ENCODE measurements at places on chromosomes 16 and 17.

DNA sequence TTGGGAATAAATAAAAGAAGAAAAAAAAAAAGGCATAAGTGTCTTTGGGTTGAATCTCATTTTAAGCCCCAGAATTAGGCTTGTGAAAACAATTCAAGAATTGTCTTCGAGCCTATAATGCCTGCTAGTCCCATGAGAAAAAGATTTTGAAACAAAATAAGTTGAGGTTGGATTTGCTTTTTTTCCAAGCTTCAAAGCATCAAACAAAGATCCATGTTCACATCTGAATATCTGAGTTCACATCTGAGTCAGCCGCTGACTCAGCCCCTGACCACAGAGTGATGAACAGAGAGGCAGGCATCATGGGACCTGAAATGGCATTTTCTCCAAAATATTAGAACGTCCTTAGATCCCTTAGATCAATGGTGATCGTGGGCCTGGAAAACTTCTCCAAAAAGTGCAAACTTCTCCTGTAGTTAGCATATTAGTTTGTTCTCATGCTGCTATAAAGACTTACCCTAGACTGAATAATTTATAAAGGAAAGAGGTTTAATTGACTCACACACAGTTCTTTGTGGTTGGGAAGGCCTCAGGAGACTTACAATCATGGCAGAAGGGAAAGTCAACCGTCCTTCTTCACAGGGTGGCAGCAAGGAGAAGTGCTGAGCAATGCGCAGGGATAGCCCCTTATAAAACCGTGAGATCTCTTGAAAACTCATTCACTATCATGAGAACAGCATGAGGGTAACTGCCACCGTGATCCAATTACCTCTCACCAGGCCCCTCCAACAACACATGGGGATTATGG is 294.6 kb upstream of the HSBP1 start:
- peak; percentile 2 for DNase-seq

DNA sequence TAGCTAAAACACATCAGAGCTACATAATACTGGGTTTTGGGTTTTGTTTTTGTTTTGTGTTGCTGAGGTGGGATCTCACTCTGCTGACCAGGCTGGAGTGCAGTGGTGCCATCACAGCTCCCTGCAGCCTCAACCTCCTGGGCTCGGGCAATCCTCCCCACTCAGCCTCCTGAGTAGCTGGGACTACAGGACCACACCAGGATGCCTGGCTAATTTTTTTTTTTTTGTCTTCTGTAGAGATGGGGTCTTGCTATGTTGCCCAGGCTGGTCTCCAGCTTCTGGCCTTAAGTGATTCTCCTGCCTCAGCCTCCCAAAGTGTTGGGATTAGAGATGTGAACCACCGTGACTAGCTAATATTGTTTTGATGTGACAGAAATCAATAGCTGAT is 6.2 kb downstream of the MEAK7 start:
- no peak for DNase-seq

GRCh38 chr17:8606401-8606800 is 24.1 kb downstream of the MYH10 start:
- no peak for DNase-seq

GRCh38 chr17:74478420-74479100 is 12.1 kb downstream of the CD300A start:
- DNase-seq = peak; percentile 67

- DNase-seq = no peak
Measured at GRCh38 chr16:21566891-21567414, 32.4 kb upstream of the METTL9 start.

GRCh38 chr17:41544491-41544892 is 16.4 kb upstream of the KRT19 start:
- no peak for DNase-seq

- DNase-seq = no peak
Measured at GRCh38 chr17:49050611-49051010, 53.4 kb downstream of the IGF2BP1 start.

GRCh38 chr17:81295676-81296381 is 722 bp upstream of the SLC38A10 start:
- peak; percentile 72 for DNase-seq

- DNase-seq = peak; percentile 45
Measured at GRCh38 chr16:48542020-48542473, 67.9 kb downstream of the N4BP1 start.

- DNase-seq = no peak
Measured at GRCh38 chr16:50809561-50809960, 67.7 kb downstream of the CYLD start.

- DNase-seq = no peak
Measured at GRCh38 chr17:5942687-5943086, 127.5 kb upstream of the WSCD1 start.

DNA sequence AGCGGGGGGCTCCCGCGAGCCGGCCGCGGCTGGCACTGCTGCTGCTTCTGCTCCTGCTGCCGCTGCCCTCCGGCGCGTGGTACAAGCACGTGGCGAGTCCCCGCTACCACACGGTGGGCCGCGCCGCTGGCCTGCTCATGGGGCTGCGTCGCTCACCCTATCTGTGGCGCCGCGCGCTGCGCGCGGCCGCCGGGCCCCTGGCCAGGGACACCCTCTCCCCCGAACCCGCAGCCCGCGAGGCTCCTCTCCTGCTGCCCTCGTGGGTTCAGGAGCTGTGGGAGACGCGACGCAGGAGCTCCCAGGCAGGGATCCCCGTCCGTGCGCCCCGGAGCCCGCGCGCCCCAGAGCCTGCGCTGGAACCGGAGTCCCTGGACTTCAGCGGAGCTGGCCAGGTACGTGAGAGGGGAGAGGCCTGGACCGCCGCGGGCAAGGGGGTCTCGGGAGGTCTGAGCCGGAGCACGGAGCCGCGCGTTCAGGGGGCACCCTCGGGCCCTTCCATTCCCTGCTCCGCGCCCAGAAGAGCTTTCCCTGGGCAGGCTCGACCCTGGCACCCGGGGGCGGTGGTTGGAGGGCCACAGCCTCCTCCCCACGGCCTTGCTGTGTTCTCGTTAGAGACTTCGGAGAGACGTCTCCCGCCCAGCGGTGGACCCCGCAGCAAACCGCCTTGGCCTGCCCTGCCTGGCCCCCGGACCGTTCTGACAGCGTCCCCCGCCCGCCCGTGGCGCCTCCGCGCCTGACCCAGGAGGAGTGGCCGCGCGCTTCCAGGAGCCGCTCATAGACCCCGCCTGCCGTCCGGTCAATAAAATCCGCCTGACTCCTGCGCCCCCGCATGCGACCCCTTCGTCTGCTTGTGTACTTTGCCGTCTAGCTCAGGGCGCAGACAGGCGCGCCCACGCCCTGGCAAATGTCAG is 591 bp downstream of the NPW start:
- DNase-seq = no peak

- no peak for DNase-seq
Measured at GRCh38 chr16:53626811-53627210, 76.8 kb downstream of the RPGRIP1L start.

DNA sequence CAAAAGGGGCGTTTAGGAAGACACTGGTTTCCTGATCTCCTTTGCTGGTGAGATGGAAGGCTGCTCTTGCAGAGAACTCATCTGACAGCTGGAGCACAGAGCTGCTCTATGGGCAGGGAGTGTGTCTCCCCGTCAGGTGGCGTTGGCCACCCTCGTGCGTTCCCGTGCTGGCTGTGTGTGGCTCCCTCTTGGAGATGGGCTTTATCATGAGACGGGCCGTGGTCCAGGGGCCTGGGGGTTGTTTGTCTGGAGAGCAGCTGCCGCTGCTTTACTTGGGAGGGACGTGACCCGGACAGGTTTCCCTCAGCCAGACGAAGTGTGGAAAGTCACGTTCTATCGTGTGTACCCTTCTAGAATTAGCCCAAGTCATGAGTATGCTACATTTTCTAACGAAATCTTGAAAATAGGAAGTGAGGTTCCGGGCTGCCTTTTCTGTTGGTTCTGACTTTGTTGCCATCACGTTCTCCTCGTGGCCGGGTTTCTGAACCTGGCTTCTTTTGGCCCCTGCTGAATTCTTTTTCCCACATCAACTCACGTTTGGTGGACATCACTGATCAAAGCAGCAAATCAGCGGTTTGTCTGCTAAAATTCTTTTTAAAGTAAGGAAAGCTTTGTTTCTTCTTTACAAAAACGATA is 105.6 kb upstream of the CHMP6 start:
- DNase-seq = no peak

DNA sequence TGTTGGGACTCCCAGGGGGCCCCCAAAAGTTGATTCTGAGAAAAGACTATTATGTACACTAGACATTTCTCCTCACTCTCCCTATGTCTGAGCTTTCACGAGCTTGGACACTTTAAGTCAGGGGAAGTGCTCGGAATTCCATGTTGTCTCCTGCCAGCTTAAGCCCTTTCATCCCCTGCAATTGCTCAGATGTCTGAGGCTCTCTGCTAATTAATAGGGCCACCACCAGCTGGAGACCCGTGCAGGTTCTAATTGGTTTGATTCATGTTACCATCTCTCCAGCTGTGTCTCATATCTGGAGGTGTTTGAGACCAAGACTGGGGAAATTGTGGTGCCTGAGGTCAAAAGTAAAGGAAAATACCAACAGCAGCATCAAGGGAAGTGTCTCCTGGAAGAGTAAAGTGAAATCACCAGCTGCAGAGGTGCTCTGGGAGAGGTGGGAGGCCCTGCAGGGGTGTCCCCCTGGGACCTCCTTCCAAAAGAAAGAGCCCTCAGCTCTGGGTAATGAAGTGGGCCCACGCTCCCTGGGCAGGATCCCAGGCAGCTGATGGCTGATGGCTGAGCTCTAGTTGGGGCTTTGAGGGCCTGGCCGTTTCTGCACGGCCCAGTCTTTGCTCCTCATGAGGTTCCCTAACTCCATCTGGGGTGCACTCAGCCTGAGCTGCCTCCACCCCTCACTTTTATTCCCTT is 5.8 kb upstream of the UTS2R start:
- no peak for DNase-seq

GRCh38 chr17:42010898-42011516 is 6.2 kb downstream of the DNAJC7 start:
- DNase-seq = no peak

DNA sequence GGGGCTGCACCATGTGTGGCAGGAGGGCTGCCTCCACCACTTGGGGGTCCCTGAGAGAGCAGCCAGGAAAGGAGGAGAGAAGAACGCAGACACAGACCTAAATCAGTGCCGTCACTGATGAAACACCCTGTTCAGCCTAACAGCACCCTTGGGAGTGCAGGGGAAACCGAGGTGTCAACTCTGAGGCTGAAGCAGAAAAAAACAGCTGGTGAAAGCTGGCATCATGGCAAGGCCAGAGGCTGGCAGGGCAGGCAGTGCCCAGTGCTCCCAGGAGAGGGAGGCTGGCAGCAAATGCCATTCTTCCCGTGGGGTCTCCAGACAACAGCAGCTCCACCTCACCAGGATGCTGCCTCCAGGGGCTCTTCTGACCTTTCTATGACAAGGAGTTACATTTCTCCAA is 23.1 kb downstream of the SPHK1 start:
- DNase-seq = no peak

DNA sequence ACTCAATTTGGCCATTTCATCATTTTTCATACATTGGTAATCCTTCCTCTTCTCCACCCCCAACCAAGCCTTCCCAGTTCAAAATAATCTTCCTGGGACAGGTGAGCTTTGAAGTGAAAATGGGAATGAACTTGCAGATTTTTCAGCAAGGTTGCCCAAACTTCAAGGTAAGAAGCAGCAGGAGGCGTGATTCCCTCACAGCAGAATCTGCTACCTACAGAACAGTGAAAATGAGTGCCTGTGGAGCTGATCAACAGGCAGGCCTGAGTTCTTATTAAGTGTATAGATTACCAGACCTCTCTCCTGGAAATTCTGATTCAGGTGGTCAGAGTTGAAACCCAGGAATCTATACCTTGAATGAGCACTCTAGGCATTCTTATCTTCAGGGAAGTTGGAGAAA is 356.6 kb downstream of the RBFOX1 start:
- DNase-seq = no peak

DNA sequence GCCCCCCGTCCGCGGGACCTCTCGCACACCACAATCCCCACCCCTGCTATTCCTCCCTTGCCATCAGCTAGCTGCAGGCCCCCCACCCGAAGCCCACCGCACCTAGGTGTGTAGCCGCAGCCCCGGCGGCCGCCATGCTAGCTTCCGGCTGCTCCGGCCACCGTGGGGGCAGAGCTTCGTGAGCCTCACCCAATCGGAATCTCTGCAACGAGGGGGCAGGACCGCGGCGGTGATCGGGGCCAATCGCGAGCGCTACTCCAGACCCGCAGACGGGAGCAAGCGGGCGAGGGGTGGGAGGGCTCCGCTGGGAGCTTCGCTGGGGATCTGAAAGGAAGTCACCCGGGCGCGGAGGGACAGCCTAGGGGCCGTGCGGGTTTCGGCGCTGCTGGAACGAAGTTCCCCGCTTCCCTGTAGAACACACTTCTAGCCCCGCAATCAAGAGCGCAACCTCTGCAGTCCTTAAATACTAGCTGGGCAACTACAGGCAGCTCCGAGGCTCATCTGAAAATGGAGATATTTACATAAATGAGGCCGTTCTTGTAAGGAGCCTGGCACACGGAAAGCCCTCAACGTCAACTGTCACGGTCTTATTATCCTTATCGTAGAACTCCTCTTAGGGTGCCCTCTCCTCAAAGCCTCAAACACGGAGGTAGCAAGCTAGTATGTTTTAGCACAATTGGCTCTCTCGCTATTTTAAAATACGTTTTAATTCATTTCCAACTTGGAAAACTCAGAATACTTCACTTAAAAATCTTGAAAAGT is at the start of gene PIGS:
Gene PIGS, minus strand, starts transcription at position 164 of the 762 bp plus-strand sequence. Its CDS starts 28 bp downstream, at position 136.
- DNase-seq = peak; percentile 97

DNA sequence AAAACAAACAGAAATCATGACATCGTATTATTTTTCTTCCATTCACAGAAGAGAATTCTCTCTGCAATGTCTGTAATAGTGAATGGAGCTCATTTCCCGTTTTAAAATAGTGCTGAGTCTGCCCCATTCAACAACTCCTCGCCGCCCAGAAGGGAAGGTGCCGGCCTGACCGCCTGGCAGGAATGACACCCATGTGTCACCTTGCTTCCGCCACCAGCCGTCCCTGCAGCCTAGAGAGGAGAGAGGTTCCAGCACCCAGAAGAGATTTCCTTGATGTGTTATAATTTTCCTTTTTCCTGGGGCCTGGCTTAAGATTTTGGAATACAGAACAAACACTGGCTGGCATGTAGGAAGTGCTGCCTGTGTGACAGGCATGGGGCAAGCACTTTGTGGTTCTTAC is 60.0 kb downstream of the MEAK7 start:
- DNase-seq = no peak

DNA sequence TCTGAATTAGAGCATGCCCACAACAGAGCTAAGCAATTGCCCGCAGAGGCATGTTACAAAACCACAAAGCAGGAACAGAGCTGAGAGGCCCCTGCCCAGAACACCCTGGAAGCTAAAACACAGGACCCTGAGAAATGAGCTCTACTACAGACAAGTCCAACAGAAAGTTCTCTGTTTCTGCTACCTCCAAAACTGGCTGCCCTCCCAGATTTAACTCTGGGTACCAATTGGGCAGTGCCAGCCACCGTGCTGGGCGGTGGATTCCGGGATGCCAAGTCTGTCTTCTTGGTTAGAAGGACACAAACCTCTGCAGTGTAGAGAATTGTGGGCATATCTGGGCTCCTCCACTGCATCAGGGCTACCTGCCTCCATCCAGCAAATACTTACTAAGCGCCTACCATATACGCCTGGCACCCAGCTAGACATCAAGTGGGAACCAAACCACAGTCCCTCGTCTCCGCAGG is 1.0 kb downstream of the CMTM4 start:
- DNase-seq = no peak

- DNase-seq = peak; percentile 22
Measured at GRCh38 chr17:57948555-57949420, 6.4 kb downstream of the CUEDC1 start.

- no peak for DNase-seq
Measured at GRCh38 chr17:2943981-2944380, 119.4 kb downstream of the OR1D5 start.

Measured in activated CD4-positive, alpha-beta T cell treated with anti-CD3 and anti-CD28 coated beads, Interleukin-10, Interleukin-2, amounts not matched to agents 100 ng/mL and 50 ng/mL, durations not matched to agents 16 hours and 8 hours (primary cell).